Esophagus squamous epithelium (tissue), 5 donors: ENCODE measurements at places on chromosomes 12 and 14.

DNA sequence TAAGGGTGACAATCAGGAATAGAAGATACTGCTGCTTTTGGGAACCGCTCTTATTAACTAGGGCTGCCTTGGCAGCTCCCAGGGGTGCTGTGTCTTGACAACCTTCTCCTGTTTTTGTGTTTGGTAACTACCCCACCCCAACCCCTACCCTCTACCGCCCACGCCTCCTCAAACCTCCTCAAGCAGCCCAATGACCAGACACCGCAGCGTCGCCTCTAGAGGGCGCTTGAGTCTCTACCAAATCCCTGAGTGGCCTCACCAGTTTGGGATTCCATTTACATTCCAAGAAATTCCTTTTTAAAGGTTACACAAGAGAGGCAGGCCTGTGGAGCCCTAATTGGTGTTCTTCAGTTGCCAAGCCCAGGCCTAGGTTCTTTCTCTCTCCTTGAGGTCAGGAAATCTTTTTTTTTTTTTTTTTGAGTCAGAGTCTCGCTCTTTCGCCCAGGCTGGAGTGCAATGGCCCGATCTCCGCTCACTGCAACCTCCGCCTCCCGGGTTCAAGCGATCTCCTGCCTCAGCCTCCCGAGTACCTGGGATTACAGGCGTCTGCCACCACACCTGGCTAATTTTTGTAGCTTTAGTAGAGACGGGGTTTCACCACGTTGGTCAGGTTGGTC is 72.4 kb upstream of the USP44 start:
- no peak for DNase-seq

DNA sequence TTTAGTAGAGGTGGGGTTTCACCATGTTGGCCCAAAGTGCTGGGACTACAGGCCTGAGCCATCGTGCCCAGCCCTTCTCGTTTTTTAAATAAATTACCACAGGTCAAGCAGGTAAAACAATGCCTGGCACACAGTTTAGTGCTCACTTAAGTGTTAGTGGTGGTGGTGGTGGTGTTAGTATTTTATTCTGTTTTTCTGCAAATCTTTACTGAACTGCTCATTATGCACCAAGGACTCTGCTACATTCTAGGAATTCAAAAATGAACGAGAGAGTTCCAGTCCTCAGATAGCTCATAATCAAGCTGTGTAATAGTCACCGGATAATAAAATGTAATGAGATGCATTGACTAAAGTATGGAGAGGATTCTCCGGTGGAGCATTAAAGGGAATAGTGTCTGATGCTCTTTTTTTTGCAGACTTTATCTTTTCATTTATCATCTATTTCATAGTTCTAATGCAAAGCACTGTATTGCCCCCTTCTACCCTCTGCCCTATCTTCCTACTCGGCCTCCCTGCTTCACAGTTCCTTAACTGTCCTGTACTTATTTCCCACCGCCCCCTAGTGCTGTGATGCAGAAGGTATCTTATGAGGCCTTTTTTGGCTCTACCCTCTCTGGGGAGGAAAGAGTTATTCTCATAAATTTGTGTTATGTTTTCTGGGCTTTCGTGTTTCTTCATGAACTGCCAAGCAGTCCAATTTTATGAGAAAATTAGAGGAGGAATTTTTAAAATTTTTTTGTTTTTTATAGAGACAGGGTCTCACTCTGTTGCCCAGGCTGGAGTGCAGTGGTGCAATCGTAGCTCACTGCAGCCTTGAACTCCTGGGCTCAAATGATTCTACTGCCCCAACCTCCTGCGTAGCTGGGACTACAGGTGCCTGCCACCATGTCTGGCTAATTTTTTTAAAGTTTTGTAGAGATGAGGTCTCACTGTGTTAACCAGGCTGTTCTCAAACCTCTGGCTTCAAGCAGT is 1.0 kb downstream of the ITFG2 start:
- DNase-seq = no peak

GRCh38 chr12:126883697-126884096 is 1383.3 kb upstream of the TMEM132C start:
- DNase-seq = no peak

- DNase-seq = no peak
Observed at GRCh38 chr12:119704065-119704747, 36.3 kb downstream of the PRKAB1 start.
